ENCODE measurements at places on chromosomes 1 and 21.

GRCh38 chr1:206581571-206581981 is 30.7 kb downstream of the EIF2D start:
- no peak for DNase-seq

GRCh38 chr21:41651406-41651805 is 115.4 kb downstream of the RIPK4 start:
- no peak for DNase-seq

- DNase-seq: no peak
These were observed 5.1 kb downstream of the PARP1 start for GRCh38 chr1:226402739-226403165.

GRCh38 chr1:74963120-74963519 is 171.1 kb upstream of the LHX8 start:
- DNase-seq: no peak

GRCh38 chr1:35672116-35672515 is 30.8 kb upstream of the PSMB2 start:
- no peak for DNase-seq

DNA sequence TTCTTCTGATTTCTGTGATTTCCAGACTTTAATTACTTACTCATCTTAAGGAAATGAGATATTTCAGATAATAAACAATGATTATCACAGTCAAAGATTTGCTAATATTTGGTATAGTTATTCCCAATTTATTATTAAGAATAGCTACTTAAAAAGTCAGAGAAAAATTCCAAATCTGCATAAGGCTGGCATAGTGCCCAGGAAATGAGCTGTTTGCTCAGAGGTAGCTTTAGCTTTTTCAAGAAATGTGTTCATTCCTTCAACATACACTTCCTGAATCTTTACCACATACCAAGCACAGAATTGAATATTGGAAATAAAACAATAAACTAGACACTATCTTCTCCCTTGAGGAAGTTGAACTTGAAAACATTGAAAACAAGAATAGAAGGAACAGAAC is 44.3 kb upstream of the KCNK1 start:
- no peak for DNase-seq

DNA sequence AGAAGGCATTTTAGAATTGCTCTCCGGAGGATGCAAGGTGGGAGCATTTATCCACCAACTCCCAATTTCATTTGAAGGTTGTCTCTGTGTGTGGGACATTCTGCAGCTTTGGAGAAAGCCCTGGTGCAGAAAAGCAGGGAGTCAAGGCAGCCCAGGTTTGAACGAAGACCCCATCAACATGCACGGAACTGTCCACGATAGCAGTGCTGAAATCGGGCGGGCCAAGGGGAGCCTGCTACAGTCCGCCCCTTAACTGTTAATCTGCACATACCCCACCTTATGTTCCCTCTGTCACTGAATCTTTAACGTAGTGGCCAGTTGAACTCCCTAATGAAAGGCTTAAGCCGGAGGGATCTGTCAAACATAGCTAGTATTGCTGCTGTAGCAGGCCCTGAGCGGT is 68.8 kb upstream of the C1orf174 start:
- DNase-seq: no peak

DNA sequence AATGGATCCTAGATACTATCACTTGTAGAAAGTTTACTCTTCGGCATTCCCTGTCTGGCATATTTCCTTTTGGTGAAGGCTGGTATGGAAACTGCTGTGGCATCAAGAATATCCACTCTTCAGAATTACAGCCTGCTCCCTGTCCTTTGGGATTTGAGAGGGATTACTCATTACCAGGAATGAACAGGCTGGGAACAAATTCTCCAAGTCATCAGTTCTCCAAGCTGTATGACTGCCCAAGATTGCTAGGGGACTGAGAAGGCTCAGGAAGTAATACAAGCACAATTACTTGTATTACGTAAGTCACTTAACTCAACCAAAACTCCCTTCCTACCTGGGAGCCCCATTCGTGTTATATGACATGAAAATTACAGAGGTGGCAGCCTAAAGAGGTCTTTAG is 49.6 kb downstream of the CD58 start:
- DNase-seq: no peak

- DNase-seq: no peak
These were observed 9.8 kb downstream of the XPR1 start for GRCh38 chr1:180641662-180642061.

GRCh38 chr1:97097404-97097925 is 375.9 kb downstream of the PTBP2 start:
- DNase-seq: no peak

- DNase-seq: no peak
These were observed 269.4 kb downstream of the LRRC7 start for GRCh38 chr1:69836971-69837636.

GRCh38 chr1:243950166-243950565 is 100.1 kb upstream of the AKT3 start:
- DNase-seq: no peak

GRCh38 chr1:48208251-48208650 is 14.3 kb upstream of the SLC5A9 start:
- no peak for DNase-seq

DNA sequence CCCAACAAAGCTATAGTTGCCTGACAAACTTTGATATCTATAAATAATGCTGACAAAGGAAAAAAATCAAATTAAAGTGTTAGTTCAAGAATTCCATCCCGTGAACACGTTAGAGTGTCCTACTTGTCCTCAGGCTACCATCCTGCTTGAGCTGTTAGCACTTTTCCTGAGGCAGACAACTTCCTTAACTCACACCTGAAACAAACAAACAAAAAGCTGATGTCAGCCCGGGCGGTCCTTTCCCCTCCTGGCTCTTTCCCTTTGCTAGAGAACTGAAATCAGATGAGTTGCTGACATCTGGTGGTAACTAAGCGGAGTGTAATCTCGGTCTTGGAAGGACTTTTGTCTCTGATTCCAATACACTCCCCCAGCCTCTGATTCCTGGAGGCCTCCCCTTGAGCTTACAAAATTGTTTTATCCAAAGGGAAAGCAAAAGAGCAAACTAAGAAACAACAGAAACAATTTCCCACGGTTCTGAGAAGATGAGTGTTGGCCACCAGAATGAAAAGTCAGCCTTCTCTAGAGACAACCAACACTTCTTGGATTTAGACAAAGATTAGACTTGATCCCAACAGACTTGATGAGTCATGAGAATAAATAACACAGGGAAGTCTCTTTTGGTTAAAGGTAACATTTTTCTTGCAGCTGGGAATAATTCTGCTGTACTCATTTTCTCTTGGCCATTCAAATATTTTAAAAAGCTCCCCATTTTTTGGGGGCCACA is 135.4 kb downstream of the PROX1 start:
- DNase-seq: no peak

- DNase-seq: no peak
These were observed 111.6 kb downstream of the SPSB1 start for GRCh38 chr1:9404117-9404914.

DNA sequence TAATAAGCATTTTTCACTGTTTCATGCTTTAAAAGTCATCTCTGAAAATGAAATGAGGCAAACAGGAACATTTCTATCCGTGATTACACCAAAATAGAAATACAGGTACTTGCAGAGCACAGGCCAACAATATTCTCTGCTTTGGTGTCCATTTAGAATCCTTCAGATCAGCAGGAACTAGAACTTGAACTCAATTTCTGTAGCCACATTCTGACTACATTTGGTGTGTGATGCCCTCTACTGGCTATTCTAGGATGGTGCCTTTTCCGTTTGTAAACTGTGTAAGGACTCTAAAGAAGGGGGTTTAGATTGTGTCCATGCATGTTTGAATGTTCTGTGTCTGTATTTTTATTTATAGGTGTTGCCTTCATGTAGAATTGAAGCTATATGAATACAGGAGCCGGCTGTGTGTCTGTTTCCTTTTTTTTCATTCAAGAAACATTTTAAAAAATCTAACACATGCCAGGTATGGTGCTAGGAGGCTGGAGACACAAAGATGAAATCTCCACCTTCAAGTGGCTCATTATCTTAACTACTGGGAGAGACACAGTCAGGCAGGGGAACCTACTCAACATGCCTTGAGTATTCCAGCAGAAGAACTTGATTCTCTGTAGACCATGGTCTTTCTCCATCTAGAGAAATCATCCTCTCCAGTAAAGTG is 7.6 kb upstream of the ZNF326 start:
- DNase-seq: peak; percentile 14

DNA sequence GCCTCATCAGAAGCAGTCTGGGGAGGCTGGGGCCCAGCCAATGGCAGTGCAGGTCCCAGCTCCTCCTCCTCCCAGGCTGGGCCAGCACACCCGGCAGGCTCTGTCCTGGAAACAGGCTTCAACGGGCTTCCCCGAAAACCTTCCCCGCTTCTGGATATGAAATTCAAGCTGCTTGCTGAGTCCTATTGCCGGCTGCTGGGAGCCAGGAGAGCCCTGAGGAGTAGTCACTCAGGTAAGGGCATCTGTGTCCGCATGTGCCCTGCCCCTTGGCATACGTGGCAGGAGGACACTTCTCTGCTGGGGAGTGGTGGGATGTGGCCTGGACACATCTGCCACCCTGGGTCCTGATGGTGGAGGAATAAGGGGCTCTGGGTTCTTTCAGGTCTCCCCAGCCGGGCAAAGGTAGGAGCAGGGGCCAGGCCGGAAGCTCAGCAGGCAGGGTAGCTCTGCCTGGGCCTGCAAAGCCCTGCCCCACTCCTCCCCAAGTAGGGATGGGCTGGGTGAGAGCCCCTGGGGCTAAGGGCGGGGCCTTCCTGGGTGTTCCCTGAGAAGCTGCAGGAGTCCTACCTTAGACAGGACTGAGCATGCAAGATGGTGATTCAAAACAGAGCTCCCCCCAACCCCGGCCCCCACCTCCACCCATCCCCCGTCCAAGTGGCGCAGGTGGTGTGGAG is at the start of gene GJB5:
Gene GJB5, plus strand, starts transcription at position 84 of the 674 bp plus-strand sequence. CDS start 2,284 bp downstream, outside the sequence.
- DNase-seq: no peak

- DNase-seq: no peak
These were observed 18.9 kb upstream of the NKAIN1 start for GRCh38 chr1:31258581-31258980.

DNA sequence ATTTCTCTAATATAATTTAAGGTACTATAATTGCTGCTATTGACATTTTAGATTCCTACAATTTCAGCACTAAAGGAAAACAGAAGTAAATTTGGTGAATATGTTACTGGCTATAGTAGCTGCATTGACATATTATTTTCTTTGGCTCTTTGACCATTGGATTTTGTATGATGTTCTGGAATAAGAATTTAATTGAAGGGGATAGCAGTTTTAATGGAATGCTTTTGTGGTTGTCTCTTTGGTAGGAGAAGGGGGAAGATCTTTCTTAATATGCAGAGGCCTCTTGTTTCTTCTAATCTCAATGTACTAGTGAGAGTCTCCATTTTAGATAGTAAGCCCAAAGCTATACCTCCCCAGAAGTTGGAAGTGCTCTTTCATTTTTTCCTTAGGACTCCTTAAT is 6.9 kb downstream of the DTL start:
- DNase-seq: no peak

GRCh38 chr21:45253180-45253579 is 34.5 kb downstream of the POFUT2 start:
- DNase-seq: no peak

- no peak for DNase-seq
These were observed 6.6 kb downstream of the TADA1 start for GRCh38 chr1:166869318-166870099.

DNA sequence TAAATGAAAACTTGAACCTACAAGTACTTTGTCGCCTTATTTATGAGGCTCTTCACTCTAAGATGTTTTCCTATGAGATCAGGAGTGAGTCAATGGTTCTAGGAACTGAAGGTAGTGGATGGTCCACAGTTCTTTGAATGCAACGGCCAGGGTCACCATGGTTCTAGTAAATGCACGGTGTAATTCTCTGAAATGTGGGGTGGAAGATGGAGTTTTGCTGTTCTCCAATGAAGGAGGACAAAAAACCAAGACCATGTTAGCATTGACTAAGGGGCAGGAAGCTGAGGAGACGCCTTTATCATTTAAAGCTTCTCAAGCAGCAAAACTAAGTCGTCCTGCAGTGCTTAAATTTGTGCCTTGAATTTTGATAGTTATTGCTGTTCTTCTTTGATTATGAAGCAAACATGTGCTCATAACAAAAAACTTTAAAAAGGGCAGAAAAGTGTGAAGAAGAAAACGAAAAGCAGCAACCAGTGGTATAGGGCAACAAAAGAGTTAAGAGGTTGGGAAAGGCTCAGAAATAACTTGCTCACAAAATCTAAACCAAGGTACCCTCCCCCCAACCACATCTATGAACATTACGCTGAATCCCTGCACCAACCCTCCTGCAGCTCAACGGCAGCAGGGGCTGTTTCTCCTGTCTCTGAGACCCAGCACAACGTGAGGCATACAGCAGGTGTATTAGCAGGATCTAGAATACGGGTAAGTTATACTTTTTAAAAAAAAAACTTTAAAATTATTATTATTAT is 85.0 kb downstream of the MRPL37 start:
- no peak for DNase-seq

DNA sequence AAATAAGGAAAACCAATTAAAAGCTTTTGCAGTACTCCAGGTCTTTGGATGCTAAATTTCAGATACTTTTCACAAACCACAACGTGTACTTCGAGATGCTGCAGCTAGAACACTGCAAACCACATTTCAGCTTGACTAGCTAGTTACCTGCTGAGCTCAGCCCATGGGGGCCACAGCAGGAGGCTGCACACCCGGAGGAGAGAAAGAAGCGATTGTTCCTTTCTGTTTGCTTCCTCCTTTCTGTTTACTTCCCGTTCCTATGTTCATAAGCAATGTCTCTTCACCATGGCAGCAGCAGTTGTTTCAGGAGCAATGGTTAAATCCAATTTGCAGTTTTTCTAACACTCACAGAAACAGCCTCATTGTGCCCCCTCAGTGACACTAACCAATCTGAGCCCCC is 225.6 kb upstream of the FGGY start:
- no peak for DNase-seq

DNA sequence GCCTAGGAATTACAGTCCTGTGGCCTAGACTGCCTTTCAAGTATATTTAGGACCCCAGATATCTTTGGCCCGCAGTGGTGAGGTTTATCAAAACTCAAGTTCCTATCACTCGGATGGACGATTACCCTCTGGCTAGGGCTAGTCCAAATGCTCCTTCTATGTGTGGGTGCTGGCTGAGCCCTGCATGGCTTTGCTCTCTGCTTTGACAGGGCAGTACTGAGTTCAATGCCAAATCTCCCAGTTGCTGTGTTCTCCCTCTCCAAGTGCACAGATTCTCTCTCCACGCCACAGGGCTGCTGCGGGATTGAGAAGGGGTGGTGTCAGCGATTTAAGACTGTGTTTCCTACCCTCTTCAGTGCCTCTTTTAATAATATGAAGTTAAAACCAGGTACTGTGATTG is 97.0 kb downstream of the LHX4 start:
- no peak for DNase-seq

DNA sequence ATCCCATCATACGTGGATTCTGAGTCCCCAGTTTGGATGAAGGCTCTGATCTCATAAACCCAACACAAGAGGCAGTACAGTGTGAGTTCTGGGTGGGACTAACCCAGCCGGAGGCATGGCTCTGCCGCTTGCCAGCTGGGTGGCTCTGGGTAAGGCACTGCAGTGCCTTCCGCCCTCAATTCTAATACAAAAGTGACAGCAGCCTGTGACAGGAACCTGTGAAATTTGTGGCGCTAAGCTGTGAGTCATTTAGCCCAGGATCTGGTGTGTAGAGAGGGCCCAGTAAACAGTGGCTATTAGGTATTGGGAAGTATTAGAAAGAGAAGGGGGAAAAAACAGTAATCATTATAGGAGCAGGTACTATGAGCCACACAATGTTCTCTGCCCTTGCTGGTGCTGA is 23.3 kb downstream of the HSPG2 start:
- no peak for DNase-seq

GRCh38 chr1:83583351-83584014 is 415.4 kb downstream of the TTLL7 start:
- no peak for DNase-seq

Measured in stimulated activated CD8-positive, alpha-beta memory T cell treated with anti-CD3 and anti-CD28 coated beads, Interleukin-15, amount 100 ng/mL, for 1 hour (primary cell).